Pancreas (tissue), 10 donors: ENCODE measurements at places on chromosomes 4 and X. TPM values are rescaled to one million over a fixed set of nuclear protein-coding genes. Genes with fewer than 3 reads are reported as not detected.

Gene SPOCK3
- 0.30 TPM for polyA plus RNA-seq

Gene DOCK11
- 2.0 TPM for polyA plus RNA-seq

Gene CLDN2
- 1.9 TPM for polyA plus RNA-seq

Gene ASB5
- 0.08 TPM for polyA plus RNA-seq

Gene CLDN22
- not detected for polyA plus RNA-seq

Gene CFAP99
- 1.6 TPM for polyA plus RNA-seq

Gene FGF2
- polyA plus RNA-seq = 0.59 TPM

Gene CT45A2
- polyA plus RNA-seq = not detected

Gene ARHGAP36
- polyA plus RNA-seq = not detected

Gene CXCL8
- polyA plus RNA-seq = 13.6 TPM

Gene VSIG1
- polyA plus RNA-seq = 0.05 TPM

Gene ZNF732
- polyA plus RNA-seq = 0.16 TPM

Gene CXCL5
- 0.23 TPM for polyA plus RNA-seq

Gene PABPC4L
- polyA plus RNA-seq = 0.12 TPM

Gene BEX4
- 24.9 TPM for polyA plus RNA-seq

Gene TXK
- polyA plus RNA-seq = 0.70 TPM

Gene ANK2
- 1.0 TPM for polyA plus RNA-seq

Gene CDX4
- polyA plus RNA-seq = not detected

Gene UNC5C
- polyA plus RNA-seq = 0.35 TPM

Gene FGF13
- 0.49 TPM for polyA plus RNA-seq

Gene ENPEP
- 0.27 TPM for polyA plus RNA-seq

Gene RTL9
- polyA plus RNA-seq = 0.05 TPM

Gene MSN
- 22.6 TPM for polyA plus RNA-seq

Gene ELOVL6
- polyA plus RNA-seq = 0.76 TPM

Gene DUSP21
- polyA plus RNA-seq = not detected

Gene FAT1
- 26.6 TPM for polyA plus RNA-seq

Gene CT45A5
- polyA plus RNA-seq = not detected

Gene MAGT1
- polyA plus RNA-seq = 7.4 TPM

Gene G6PD
- polyA plus RNA-seq = 17.0 TPM

Gene ADAMTS3
- polyA plus RNA-seq = 0.09 TPM

Gene SYTL5
- 1.9 TPM for polyA plus RNA-seq

Gene SLC2A9
- polyA plus RNA-seq = 2.2 TPM

Gene EREG
- not detected for polyA plus RNA-seq

Gene IBSP
- polyA plus RNA-seq = not detected

Gene HTR2C
- not detected for polyA plus RNA-seq

Gene EMCN
- polyA plus RNA-seq = 4.6 TPM

Gene MED12
- 12.8 TPM for polyA plus RNA-seq

Gene ASMT
- 1.2 TPM for polyA plus RNA-seq

Gene CXorf58
- polyA plus RNA-seq = 0.07 TPM

Gene AWAT2
- not detected for polyA plus RNA-seq

Gene CXCL11
- polyA plus RNA-seq = 0.72 TPM

Gene MGAT4D
- polyA plus RNA-seq = not detected

Gene SUPT20HL1
- polyA plus RNA-seq = not detected

Gene SPANXB1
- not detected for polyA plus RNA-seq

Gene IL3RA
- 7.6 TPM for polyA plus RNA-seq

Gene CSN1S1
- polyA plus RNA-seq = 0.19 TPM

Gene LINC00632
- polyA plus RNA-seq = 0.47 TPM

Gene FABP2
- polyA plus RNA-seq = not detected

Gene PRRG3
- polyA plus RNA-seq = 0.02 TPM

Gene ATP8A1
- 11.2 TPM for polyA plus RNA-seq

Gene DCAF12L2
- not detected for polyA plus RNA-seq
